ENCODE measurements at places on chromosomes 3 and 15. TPM values are rescaled to one million over a fixed set of nuclear protein-coding genes. Genes with fewer than 3 reads are reported as not detected.

DNA sequence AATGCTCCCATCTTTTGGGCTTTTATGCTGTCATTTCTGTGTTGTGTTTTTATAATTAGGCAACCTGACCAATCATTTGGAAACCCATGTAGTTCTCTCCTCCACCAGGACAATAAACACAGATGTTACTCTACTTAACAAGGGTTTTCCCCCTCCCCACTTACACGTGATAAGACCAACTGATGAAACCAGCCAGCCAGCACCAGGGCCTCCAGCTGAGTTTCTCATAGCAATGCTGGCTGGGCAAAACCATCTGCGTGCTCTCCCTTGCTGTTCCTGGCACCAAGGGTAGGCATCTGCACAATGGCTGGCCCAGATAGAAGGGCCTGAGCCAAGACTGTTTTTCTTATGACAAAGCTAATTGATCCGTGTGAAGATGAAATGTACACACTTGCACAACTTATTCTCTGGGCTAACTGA is 310.4 kb downstream of the PLCL2 start:
- peak overlapping the region; percentile 59 for H3K4me3 ChIP-seq
- peaks cover 52% of the 10 kb centered on the region for H3K4me1 ChIP-seq
- peak; percentile 26 for DNase-seq
- peak overlapping the region; percentile 91 for H3K27ac ChIP-seq

DNA sequence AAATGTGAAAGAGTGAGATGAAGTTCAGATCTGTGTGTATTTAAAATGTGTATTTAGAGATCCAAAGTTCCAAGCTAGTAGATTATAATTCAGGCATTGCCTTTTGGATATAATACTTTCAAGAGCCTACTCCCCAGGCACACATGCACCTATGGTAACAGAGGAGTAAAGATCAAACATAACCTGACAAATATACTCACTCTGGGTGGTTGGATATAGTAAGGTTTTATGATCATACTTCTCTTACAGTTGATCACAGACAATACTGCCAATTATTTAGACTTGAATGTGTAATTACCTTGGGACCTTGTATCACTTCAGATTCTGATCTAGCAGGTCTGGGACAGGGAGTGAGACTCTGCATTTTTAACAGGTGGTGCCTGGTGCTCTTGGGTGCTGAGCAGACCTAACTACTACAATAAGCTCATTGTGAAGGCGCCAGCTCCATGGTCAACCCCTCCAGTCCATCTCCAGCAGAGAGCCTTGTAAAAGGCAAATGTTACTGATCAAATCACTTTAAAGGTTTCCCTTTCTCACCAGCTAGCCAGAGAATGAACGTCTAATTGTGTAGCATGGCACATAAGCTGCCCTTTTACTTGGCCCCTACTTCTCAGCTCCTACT is 55.5 kb downstream of the NBEAL2 start:
- H3K27me3 ChIP-seq, result no peaks in the 10 kb centered on the region
- peaks cover 72% of the 10 kb centered on the region for H3K36me3 ChIP-seq
- H3K4me1 ChIP-seq, result peaks cover 32% of the 10 kb centered on the region
- H3K4me3 ChIP-seq, result no peak overlapping the region

- no peak overlapping the region for H3K4me3 ChIP-seq
- no peak overlapping the region for H3K27ac ChIP-seq
- no peaks in the 10 kb centered on the region for H3K4me1 ChIP-seq
These were observed 253.6 kb downstream of the MAGI1 start for GRCh38 chr3:65785065-65785645.

Gene ZNF80
- total RNA-seq, result 0.66 TPM

Gene ROBO1
- total RNA-seq, result 3.1 TPM

Gene DUSP7
- total RNA-seq, result 3.7 TPM
